ENCODE measurements at places on chromosomes 6 and 20.

- no peak for DNase-seq
These were observed 537 bp downstream of the CSTF1 start for GRCh38 chr20:56392881-56393482.

DNA sequence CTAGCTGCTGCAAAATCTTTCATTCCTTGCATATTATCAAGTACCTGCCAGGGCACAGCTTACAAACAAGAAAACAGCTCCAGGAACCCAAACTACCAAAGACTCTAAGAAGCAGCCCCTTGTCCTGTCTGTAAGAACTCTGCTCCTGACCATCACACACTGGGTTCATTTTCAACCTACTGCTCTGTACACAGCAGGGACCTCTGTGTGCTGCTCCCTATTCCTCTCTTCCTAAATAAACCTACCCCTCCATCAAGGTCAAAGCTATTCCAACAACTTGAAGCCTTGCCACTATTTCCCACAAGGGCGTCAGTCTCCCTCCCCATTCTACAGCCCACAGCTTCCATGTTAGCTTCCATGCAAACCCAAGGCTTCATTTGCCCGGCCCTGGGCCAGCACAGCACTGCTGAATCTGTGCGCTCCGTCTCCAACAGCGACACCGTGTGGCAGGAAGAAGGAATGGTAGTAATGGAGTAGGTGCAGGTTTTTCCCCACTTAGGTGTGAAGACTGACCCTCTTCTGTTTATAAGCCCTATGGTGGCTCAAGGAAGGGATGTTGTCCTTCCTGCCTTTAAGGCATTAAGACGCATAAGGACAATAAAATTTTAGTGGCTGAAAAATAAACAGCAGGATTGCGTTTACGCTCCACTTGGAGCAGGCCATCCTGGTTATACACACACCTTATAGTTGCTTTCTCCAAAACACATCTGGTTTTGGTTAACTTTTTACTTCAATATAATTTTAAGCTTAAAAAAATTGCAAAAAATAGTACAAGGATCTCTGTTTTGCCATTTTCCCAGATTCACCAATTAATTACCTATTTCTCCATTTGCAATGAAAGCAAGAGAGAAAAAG, 115.2 kb upstream of the NXT1 start:
- no peak for DNase-seq

DNA sequence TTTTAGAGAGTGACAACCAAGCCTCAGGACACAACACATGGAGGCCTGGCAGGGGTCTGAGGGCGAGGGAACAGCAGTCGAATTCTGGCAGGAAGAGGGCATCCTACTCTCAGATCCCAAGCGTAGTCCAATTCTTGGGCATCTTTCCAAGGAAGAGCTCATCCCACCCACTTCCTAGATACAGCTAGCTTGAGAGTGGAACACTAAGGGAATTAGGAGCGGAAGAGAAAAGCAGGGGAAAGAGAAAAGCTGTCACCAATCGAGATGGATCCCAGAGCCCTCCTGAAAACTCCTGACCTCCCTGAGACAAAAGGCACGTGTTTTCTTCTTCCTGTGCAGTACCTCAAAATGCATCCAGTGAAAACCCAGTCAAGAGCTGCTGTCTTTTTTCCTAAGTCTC, 67.1 kb downstream of the GFOD1 start:
- DNase-seq, result no peak

DNA sequence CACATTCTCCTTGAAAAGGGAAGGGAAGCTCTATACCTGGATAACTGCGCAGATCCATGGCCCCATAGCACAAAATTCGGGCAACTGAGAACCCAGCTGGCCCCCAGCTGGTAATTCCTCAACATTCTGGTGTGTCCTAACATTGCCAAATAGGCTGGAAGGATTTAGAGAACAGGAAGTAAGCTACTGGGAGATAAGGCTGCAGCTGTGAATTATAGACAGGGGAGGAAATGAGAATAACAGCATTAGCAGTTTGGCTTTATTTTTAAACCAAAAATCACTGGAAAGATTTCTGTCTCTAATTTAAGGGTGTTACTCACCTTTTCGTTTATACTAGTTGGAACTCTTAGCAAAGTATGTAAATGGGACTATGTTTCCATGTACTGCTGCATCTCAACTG, 97.2 kb downstream of the TULP4 start:
- no peak for DNase-seq

DNA sequence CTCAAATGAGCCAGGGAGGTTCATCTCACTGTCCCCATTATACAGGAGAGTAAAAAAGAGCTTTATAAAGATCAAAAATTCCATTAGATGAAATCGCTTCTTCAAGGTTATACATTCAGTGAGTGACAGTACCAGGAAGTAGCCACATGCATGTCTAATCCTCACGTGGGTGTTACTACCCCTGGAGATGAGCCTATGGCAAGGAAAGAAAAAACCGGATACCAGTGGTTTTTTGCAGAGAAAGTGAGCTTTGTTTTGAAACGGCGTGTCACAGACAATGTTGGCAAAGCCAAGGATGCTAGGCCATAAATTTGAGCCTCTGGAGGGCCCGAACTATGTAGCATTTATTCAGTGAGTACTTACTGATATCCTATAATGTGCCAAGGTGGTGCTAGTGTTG, 215.0 kb upstream of the RIN2 start:
- DNase-seq, result no peak

GRCh38 chr20:63653041-63653973, at the start of gene STMN3:
TSS of gene STMN3 (minus strand) at chr20:63653424. CDS start at chr20:63653345, 79 bp downstream.
- no peak for DNase-seq

DNA sequence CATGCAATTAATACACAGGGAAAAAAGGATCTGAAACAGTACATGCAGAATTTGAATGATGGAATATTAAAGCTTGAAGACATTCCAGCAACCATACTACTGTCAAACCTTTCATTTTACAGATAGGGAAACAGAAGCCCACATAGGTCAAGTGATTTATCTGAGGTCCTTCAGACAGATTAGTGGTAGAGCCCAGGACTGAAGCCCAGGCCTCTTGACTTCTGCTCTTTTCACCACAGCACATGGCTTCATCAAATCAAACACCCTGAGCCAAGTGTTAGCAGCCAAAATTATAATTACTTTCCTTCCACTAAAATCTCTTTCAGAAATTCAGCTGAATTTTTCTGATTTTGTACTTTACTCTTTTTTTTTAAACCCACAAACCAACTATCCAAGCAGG, 435.6 kb upstream of the RUNX2 start:
- no peak for DNase-seq

GRCh38 chr20:57434390-57434700, 43.1 kb downstream of the RBM38 start:
- no peak for DNase-seq

DNA sequence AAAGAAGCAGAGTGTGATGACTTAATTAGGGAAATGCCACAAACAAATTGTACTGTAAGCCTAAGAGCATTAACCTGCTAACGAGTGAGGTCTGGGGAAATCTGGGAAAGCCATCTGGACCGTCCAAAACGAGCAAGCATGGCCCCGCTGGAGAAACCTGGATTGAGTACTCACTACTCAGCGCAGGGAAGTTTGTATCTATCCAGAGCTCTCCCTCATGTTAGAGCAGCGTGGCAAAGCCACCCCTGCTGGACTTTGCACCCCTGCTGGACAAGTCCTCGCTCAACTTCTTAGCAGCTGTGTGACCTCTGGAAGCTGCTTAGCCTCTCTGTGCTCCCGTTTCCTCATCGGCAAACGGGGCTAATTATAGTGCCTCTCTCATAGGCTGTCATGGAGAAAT, 37.3 kb downstream of the PSMG4 start:
- DNase-seq, result no peak

- no peak for DNase-seq
These were observed 44.9 kb upstream of the CEP85L start for GRCh38 chr6:118696271-118696670.

GRCh38 chr6:15243910-15244619, 1.8 kb upstream of the JARID2 start:
- DNase-seq, result no peak

GRCh38 chr6:107822176-107823046, 1.7 kb downstream of the SCML4 start:
- no peak for DNase-seq

DNA sequence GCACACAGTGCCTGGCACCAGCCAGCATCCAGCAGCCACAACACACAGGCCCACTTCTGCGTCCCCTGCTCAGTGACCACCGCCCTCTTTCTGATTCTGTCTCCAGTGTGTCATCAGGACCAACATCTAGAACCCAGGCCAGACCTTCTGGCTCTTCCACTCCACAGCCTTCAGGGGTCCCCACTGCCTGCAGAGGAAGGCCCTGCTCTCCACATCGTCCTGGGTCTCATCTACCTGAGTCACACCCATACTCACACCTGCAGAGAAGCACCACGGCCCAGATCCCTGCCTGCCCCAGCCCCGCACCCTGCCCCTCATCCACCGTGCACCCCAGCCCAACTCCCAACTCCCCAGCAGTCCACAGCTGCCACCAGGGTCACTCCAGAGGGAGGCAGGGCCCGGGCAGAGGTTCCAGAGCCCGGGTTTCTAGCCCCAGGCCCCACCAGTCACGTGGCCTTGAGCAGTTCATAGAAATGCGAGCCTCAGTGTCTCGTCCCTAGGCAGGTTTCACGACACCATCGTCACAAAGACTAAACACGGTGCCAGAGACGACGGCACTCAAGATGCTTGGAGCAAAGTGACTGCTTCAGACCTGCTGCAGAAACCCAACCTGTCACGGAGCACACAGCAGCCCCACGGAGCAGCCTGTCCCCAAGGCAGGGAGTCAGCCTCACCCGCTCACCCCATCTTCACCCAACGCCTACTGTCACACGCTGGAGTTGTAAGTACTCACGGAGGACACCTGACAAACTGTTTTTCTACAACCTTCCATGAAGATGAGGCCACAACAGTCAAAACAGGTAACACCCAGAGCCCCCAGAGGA, 16.1 kb downstream of the TAF4 start:
- no peak for DNase-seq

GRCh38 chr20:35398660-35399144, 13.1 kb downstream of the UQCC1 start:
- DNase-seq, result no peak

DNA sequence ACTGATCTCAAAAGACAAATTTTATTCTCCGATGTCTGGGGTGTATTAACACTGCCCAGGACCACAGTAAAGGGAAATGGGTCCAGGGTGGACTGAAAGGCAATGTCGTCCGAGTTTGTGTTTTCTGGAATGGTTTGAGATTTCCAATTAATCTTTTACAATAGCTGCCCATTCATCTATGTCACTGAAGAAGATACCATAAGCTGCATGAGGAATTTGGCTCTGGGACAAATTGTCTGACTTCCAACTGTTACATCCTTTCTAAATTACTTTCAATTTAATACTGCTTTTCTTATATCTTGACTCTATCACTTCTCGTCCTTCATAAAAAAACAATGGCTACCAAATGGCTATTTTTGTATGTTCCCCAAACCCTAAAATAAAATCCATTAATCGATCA, 130.7 kb upstream of the KCNK16 start:
- no peak for DNase-seq

- DNase-seq, result no peak
These were observed 4.3 kb downstream of the COL9A3 start for GRCh38 chr20:62820962-62821725.

DNA sequence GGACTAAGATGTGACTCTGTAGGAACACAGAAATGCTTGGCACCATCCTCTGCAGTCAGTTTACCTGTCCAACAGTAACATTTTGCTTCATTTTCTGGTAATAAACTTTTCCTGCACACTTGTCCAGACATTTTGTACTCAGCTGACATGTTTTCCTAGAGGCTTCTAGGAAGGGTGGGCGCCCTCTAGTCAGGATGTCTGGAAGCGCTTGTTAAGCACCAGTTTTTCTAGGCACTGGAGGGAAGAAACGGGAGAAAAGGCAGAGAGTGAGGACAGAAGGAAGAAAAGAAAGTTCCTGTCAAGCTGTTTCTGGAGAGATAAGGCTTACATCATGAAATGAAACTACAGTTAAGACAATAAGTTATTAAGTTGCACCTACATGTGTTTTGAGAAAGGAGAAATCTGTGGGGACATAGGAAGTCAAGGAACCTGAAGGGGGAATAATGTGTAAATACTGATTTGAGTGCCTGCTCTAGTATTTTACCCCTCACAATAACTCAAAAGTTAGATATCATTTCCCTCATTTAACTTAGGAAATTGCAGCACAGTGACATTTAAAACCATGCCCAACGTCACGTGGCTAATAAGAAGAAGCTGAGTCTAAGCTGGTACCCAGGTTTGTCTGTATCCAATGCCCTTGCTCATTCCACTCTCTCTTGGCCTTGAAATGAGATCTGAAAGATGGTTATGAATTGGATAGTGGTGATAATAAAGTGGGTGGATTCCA, 42.7 kb upstream of the TNFRSF21 start:
- DNase-seq, result no peak

DNA sequence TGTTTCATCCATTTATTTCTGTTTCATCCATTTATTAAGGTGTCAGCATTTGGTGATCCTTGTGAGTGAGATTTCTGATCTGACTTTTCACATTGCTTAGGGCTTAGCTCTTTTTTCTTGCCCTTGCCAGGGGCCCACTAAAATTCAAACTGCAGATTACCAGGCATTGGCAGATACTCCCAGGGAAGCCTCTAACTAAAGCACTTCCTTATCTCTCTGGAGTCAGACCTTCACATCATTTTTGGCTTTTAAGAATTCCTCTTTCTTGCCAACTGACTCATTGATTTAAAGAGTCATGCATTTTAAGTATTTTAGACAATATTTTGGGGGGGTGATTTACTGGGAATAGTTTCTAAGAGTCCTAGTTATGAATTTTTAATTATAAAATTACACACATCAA, 2.6 kb upstream of the WFDC8 start:
- no peak for DNase-seq

DNA sequence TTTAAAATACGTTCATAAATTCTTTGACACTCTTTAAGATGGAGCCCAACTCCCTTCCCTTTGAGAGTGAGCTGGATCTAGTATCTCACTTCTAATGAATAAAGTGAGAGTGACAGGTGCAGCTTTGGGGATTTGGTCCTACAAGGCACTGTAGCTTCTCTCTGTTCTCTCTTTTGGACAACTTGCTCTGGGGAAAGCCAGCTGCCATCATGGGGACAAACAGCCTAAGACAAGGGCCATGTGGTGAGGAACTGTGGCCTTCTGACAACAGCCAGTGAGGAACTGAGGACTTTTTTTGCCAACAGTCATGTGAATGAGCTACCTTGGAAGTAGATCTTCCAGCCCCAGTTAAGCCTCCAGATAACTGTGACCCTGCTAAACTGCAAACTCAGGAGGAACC, 272.8 kb upstream of the AGPAT4 start:
- no peak for DNase-seq

DNA sequence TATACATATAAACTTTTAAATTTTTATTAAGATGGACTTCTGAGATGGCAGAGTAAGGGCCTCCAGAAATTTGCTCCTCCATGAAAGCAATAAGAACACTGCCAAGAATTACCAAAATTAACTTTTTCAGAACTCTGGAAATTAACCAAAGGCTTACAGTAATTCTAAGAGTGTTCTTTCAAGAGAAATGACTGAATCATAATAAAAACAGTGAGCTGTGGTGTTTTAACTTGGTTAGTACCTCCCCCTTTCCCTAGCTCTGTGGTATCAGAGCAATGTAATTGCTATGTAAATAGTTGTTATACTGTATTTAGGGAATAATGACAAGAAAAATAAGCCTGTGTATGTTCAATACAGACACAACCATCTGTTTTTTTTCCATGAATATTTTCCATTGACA, 19.0 kb downstream of the HECA start:
- DNase-seq, result no peak

- peak; percentile 37 for DNase-seq
These were observed 8.8 kb upstream of the CEP85L start for GRCh38 chr6:118660218-118660569.
